Tibial nerve (tissue), 4 donors: ENCODE measurements at places on chromosomes 7 and 10. TPM values are rescaled to one million over a fixed set of nuclear protein-coding genes. Genes with fewer than 3 reads are reported as not detected.

DNA sequence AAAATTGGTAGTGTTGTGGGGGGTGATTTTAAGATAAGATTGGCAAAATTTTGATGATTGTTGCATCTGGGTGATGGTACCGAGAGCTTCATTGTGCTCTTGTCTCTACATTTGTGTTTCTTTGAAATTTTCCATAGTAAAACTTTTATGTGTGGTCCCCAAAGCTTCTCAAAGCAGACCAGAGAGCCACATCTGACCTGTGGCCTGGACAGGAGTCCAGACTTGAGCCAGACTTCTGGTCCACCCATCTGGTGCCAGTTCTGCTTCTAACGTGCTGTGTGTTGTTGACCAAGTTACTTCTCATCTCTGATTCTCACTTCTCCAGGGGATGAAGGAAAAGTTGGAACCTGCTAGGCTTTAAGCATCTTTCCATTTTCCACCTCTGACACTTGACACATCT lies 120.1 kb downstream of the C10orf105 start:
- DNase-seq: no peak
- H3K27me3 ChIP-seq: no peaks in the 10 kb centered on the region
- no peak overlapping the region for H3K4me3 ChIP-seq
- H3K36me3 ChIP-seq: no peaks in the 10 kb centered on the region

- DNase-seq: no peak
- peaks cover 47% of the 10 kb centered on the region for H3K4me1 ChIP-seq
- no peaks in the 10 kb centered on the region for H3K27me3 ChIP-seq
- H3K36me3 ChIP-seq: no peaks in the 10 kb centered on the region
Observed at GRCh38 chr7:133051066-133051465, 30.8 kb downstream of the CHCHD3 start.

- peak overlapping the region; percentile 55 for H3K4me3 ChIP-seq
- peak overlapping the region; percentile 63 for H3K27ac ChIP-seq
- peaks cover 10% of the 10 kb centered on the region for H3K36me3 ChIP-seq
Observed at GRCh38 chr7:128031901-128032604, 816 bp upstream of the LRRC4 start.

- no peak for DNase-seq
- H3K36me3 ChIP-seq: peaks cover 22% of the 10 kb centered on the region
- H3K4me1 ChIP-seq: no peaks in the 10 kb centered on the region
- H3K27ac ChIP-seq: no peak overlapping the region
Observed at GRCh38 chr7:33395340-33395739, 266.0 kb downstream of the BBS9 start.

- no peaks in the 10 kb centered on the region for H3K27me3 ChIP-seq
- no peaks in the 10 kb centered on the region for H3K4me1 ChIP-seq
- no peak overlapping the region for H3K27ac ChIP-seq
- no peaks in the 10 kb centered on the region for H3K36me3 ChIP-seq
- DNase-seq: peak; percentile 56
Observed at GRCh38 chr10:46228563-46229071, 58.2 kb upstream of the ANTXRL start.

GRCh38 chr7:101563198-101563901 lies 65.7 kb downstream of the MYL10 start:
- no peaks in the 10 kb centered on the region for H3K27me3 ChIP-seq
- DNase-seq: no peak
- H3K36me3 ChIP-seq: no peaks in the 10 kb centered on the region
- H3K4me1 ChIP-seq: no peaks in the 10 kb centered on the region
- no peak overlapping the region for H3K27ac ChIP-seq

DNA sequence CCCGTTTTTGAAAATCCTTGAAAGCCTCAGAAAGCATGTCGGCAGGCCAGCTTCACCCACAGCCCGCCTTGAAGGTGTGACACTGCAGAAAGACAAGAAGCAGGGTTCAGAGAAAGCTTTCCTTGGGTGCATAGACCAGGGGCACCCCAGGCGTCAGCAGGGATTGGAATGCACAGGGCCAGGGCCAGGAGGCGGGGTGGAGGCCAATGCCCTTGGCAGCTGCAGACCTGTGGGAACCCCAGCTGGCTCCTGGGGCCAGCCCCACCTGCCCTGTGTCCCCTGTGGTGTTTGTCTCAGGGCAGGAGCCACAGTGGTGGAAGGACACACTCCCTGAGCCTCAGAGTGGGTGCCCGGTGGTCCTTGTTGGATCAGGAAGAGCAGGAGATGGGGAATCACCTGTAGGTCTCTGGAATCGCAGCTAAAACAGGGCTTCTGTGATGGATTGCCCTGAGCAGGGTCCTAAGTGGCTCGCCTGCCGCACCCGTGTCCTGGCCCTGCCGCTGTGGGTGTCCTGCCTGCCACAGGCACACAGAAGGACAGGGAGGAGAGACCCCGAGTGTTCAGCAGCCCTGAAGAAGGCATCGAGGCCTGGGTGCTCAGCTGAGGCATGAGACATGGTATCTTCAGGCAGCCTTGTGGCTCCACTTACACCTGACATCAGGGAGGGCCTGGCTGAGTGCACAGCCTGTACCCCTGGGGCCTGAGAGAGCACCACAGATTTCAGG lies 32.5 kb downstream of the ANXA8 start:
- H3K27ac ChIP-seq: no peak overlapping the region
- H3K4me3 ChIP-seq: no peak overlapping the region
- no peaks in the 10 kb centered on the region for H3K27me3 ChIP-seq
- no peaks in the 10 kb centered on the region for H3K4me1 ChIP-seq
- H3K36me3 ChIP-seq: no peaks in the 10 kb centered on the region
- no peak for DNase-seq

GRCh38 chr7:46534664-46535588 lies 613.9 kb upstream of the IGFBP3 start:
- no peaks in the 10 kb centered on the region for H3K36me3 ChIP-seq
- H3K27me3 ChIP-seq: no peaks in the 10 kb centered on the region
- no peak for DNase-seq
- no peak overlapping the region for H3K27ac ChIP-seq
- H3K4me3 ChIP-seq: no peak overlapping the region

GRCh38 chr10:18401416-18402195 lies 249.8 kb downstream of the NSUN6 start:
- peaks cover 12% of the 10 kb centered on the region for H3K4me1 ChIP-seq
- no peak for DNase-seq
- H3K4me3 ChIP-seq: no peak overlapping the region
- H3K27ac ChIP-seq: no peak overlapping the region

- no peaks in the 10 kb centered on the region for H3K36me3 ChIP-seq
- H3K4me3 ChIP-seq: no peak overlapping the region
- no peak for DNase-seq
- no peak overlapping the region for H3K27ac ChIP-seq
- H3K4me1 ChIP-seq: peaks cover 28% of the 10 kb centered on the region
Observed at GRCh38 chr7:111266613-111267012, 175.7 kb downstream of the LRRN3 start.

DNA sequence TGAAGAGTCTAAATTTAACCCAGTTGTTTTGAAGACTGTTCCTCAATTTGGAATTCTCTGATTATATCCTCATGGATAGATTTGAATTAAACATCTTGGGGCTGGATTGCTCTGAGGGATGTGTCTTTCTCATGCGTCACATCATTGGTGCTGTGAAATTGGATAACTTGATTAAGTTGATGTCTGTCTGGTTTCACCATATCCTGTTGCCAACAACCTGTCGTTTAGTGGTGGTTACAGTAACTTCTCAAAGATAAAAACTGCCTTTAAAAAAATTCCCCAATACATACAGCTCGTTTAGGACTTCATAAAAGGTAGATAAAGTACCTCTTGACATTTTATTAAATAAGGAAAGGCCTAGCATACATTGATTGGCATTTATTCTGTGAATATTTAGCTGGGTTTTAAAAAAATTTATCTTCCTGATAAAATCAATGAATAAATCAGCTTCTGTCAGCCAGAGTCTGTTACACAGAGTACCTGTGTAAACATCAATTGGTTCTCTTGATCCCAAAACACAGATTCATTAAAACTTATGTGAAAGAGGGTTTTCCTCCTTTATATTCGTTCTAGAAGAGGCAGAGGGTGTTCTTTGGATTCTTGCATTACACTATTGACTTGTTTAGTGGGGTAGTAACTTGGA lies 10.5 kb downstream of the CRCP start:
- DNase-seq: no peak
- H3K36me3 ChIP-seq: no peaks in the 10 kb centered on the region
- no peaks in the 10 kb centered on the region for H3K27me3 ChIP-seq
- no peak overlapping the region for H3K4me3 ChIP-seq
- peaks cover 30% of the 10 kb centered on the region for H3K4me1 ChIP-seq

GRCh38 chr10:8403711-8404371 lies 349.4 kb downstream of the GATA3 start:
- H3K27me3 ChIP-seq: no peaks in the 10 kb centered on the region
- H3K36me3 ChIP-seq: no peaks in the 10 kb centered on the region
- no peak for DNase-seq

DNA sequence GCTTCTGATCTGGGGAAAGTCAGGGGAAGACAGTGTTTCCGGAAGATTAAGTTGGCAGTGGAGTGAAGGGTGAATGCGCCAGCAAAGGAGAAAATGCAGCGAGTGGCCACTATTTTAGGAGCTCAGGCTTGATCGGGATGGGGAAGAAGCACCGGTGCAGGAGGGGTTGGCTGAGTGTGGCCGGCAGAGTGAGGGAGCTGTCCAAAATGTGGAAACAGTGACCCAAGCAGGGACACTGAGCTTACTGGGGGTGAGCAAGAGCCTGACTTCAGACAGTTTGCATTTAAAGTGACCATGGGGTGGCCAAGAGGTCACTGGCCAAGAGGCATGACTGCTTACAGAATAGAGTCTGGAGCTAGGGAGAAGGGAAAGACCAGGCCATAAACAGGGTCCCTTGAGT lies 79.3 kb downstream of the GOLGA7B start:
- no peak for DNase-seq
- no peaks in the 10 kb centered on the region for H3K36me3 ChIP-seq
- no peaks in the 10 kb centered on the region for H3K4me1 ChIP-seq
- no peak overlapping the region for H3K4me3 ChIP-seq

- DNase-seq: no peak
- H3K27ac ChIP-seq: no peak overlapping the region
- no peaks in the 10 kb centered on the region for H3K36me3 ChIP-seq
- H3K4me1 ChIP-seq: no peaks in the 10 kb centered on the region
- H3K4me3 ChIP-seq: no peak overlapping the region
- no peaks in the 10 kb centered on the region for H3K27me3 ChIP-seq
Observed at GRCh38 chr10:121365566-121365965, 232.7 kb downstream of the FGFR2 start.

GRCh38 chr10:60098677-60099601 lies 192.6 kb upstream of the CCDC6 start:
- H3K27ac ChIP-seq: no peak overlapping the region
- H3K4me3 ChIP-seq: no peak overlapping the region
- no peak for DNase-seq
- H3K27me3 ChIP-seq: no peaks in the 10 kb centered on the region
- H3K4me1 ChIP-seq: no peaks in the 10 kb centered on the region

DNA sequence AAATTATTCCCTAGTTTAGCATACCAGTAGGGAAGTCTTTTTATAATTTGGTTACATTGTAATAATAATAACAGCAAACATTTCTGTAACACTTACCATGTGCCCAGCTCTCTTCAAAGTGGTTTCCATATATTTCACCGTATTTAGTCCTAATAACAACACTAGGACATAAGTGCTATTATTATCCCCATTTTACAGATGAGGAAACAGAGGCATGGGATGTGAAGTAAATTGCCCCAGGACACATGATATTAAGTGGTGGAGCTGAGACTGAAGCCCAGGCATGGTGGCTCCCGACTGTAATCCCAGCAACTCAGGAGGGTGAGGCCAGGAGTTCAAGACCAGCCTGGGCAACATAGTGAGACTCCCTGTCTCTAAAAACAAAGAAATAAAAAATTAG lies 5.1 kb downstream of the PHYH start:
- no peak overlapping the region for H3K27ac ChIP-seq
- H3K4me1 ChIP-seq: no peaks in the 10 kb centered on the region
- no peaks in the 10 kb centered on the region for H3K36me3 ChIP-seq

DNA sequence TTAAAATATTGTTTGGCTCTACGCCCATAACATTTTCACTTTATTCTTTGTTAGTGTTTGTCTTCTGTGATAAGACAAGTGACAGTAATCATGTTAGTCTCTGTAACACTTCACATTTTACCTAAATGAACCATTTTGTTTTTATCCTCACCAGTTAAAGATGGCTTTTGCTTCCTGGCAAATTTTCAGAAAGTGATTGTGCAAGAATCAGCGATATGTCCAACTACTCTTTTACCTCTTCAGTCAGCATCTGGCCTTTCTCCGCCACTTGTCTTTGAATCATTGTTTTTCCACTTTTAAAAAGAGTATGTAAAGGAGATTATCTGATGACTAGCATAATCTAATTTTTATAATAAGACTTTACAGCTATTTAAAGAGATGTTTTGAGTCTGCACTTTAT lies 3.5 kb downstream of the DGKB start:
- no peak for DNase-seq
- H3K36me3 ChIP-seq: no peaks in the 10 kb centered on the region
- no peak overlapping the region for H3K4me3 ChIP-seq

DNA sequence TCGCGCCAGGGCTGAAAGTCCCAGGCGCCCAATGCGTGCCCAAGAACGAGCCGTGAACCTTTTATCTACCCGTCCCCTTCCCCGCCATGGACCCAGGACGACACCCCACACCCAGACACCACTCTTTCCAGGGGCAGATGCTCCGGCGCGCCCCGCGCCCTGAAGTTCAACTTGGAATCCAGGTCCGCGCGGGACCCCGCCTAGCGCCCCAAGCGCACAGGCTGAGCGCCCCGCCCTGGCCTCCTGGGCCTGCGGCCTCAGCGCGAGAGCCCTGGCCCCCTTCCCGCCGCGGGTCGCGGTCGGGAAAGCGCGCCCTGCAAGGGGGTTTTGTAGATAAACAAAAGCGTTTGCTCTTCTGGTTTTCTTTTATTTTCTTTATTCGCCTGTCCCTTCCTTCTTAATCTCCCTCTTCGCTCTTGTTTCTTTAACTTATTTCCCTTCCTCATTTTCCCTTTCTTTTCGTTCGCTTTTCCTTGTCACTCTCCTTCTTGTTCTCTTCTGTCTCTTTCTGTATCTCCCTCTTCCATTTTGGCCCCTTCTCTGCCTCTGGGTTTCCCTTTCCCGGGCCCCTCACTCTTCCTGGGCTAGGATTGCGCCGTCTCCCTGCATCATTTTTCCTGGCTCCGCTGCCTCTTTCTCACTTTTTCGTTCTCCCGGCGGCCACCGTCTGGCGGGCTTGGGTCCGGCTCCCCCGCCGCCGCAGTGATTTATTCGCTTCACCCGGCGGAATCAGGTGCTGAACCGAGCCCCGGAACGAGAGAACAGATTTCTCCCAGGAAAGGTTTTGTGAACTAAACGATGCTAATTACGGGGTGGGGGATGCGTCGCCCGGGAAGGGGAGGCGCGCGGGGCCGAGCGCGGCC lies 15.3 kb upstream of the PAX2 start:
- DNase-seq: no peak
- peaks cover 99% of the 10 kb centered on the region for H3K27me3 ChIP-seq
- peak overlapping the region; percentile 33 for H3K4me3 ChIP-seq
- H3K27ac ChIP-seq: no peak overlapping the region
- H3K4me1 ChIP-seq: peaks cover 18% of the 10 kb centered on the region
- H3K36me3 ChIP-seq: no peaks in the 10 kb centered on the region

- no peaks in the 10 kb centered on the region for H3K27me3 ChIP-seq
- H3K4me1 ChIP-seq: peaks cover 13% of the 10 kb centered on the region
- no peaks in the 10 kb centered on the region for H3K36me3 ChIP-seq
- H3K4me3 ChIP-seq: no peak overlapping the region
- no peak overlapping the region for H3K27ac ChIP-seq
- DNase-seq: peak; percentile 28
Observed at GRCh38 chr10:78640796-78641636, 427.8 kb upstream of the ZMIZ1 start.

FAM3C gene
- 52.0 TPM for total RNA-seq

INMT gene
- total RNA-seq: 113 TPM

FAM131B gene
- total RNA-seq: 1.3 TPM

CHN2 gene
- total RNA-seq: 4.2 TPM

PRSS37 gene
- total RNA-seq: not detected

C10orf71 gene
- 0.22 TPM for total RNA-seq
